ENCODE measurements at places on chromosomes 16 and 17. TPM values are rescaled to one million over a fixed set of nuclear protein-coding genes. Genes with fewer than 3 reads are reported as not detected.

- DNase-seq, result peak; percentile 91
Measured at GRCh38 chr17:17781591-17782496, 54.9 kb downstream of the SREBF1 start.

- DNase-seq, result no peak
Measured at GRCh38 chr16:28932339-28933141, 769 bp downstream of the CD19 start.

DNA sequence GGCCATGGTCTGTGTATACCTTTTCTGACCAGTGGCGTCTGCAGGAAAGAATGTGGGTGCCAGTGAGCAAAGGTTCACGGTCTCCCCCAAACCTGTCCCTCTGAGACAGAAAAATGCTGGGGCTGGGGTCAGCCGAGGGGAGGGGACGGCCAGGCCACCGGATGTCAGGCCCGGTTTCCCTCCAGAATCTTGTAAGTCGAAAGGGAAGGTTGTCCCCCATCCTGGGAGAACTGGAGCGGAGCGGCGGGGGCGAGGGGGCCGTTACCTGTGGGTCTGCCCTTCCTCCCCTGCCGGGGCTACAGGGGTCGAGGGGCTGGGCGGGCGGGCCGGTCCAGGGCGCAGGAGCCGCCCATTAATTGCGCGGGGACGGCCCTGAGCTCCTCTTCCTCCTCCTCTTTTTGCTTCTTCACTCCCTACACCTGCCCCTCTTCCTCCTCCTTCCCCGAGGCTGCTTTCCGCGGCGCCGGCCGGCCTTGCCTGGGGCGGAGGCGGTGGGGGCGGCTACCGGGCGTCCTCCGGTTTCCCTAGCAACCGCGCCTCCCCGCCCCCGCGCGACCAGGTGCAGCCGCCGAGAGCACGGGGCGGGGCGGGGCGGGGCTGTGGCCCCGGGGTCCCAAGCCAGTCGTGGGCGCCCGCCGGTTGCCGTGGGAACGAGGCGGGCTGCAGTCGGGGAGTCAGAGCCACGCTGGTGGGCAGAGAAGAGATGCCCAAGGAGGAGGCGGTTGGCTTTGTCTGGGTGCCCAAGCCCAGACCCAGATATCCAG, at the start of gene MARCHF10:
TSS of gene MARCHF10 (minus strand) at position 503 of the 764 bp plus-strand sequence. CDS start 6,579 bp downstream, outside the sequence.
- DNase-seq, result peak; percentile 64

DNA sequence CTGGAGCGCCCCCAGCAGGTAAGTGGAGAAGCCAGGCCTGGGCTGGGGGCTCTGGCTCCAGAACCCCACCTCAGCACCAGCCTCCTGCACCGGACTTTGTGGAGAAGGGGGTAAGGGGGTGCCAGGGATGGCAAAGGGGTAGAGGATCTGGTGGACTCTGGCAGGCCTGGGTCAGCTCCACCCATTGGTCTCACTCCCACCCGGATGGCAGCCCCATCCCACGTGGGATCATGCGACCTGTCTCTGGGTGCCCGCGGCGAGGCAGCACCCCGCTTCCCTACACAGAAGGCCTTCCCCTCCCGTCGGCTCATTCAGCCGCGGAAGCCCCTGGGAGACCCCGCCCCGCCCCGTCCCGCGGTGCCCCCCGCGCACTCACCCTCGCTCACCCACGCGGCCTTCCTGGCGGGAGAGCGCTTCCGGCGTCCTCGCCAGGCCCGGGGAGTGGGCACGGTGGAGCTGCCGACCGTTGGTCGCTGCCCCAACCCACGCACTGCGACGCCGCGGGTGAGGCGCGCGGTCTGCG, 498 bp upstream of the PLEKHG4 start:
- DNase-seq, result no peak

GRCh38 chr17:7258731-7259554, 3.3 kb downstream of the CLDN7 start:
- DNase-seq, result no peak

HOXB7 gene
- not detected for total RNA-seq

KCNH4 gene
- 5.1 TPM for total RNA-seq

AANAT gene
- 0.60 TPM for total RNA-seq
